ENCODE measurements at places on chromosomes 16 and 17. TPM values are rescaled to one million over a fixed set of nuclear protein-coding genes. Genes with fewer than 3 reads are reported as not detected.

DNA sequence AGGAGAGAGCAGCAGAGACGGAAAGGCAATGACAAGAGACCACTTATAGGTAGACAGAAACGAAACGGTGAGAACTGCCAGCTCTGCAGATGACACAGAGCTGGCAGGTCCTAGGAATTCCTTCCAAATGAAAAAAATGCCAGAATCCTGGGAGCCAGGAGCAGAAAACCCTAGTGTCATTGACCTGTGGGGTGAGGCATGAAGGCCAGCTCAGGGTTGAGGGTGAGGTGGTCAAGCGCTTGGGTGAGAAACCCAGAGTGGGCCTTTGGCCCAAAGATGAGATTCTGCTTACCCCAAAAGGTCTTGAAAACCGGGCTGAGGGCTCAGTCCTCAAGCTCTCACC is 9.2 kb downstream of the HIC1 start:
- peaks cover 3% of the 10 kb centered on the region for H3K36me3 ChIP-seq
- H3K4me1 ChIP-seq: peaks cover 36% of the 10 kb centered on the region
- no peak for DNase-seq
- no peak overlapping the region for H3K4me3 ChIP-seq
- peaks cover 23% of the 10 kb centered on the region for H3K27me3 ChIP-seq

DNA sequence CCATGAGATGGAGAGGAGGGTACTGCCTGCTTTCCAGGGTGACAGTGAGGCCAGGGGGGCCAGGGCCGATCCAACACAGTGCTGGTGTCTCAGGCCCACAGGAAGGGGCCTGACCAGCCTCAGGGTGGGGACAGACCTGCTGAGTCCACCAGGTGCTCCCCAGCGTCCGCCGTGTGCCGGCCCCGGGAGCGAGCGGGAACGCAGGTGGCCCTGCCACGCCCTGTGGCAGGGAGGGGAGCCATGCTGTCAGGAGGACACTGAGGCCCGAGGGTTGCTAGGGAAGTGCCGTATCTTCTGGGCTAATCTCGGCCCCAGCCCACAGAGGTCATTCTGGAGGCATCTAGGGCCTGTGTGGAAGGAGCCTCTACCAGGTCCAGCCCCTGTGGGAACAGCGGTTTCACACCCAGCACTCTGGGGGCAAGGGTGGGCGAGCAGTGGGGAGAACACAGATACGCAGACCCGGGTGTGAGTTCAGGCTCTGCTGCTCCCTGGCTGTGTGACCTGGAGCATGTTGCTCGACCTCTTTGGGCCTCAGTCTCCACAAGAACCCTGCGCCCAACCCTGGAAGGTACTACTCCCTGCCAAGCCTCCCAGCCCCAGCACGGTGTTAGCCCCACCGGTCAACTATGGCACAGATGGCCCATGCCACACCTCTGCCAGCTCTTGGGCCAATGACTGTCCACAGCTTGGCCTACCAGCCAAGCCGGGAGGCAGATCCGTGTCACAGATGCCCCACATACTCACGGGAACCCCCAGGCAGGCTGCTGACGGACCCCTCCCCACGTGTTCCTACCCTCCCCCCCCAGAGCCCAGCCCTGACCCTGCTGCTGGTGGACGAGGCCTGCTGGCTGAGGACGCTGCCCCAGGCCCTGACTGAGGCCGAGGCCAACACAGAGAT is 43.9 kb upstream of the ZC3H18 start:
- no peak overlapping the region for H3K27ac ChIP-seq
- no peaks in the 10 kb centered on the region for H3K27me3 ChIP-seq
- no peak overlapping the region for H3K4me3 ChIP-seq
- H3K36me3 ChIP-seq: peaks cover 6% of the 10 kb centered on the region
- peaks cover 6% of the 10 kb centered on the region for H3K4me1 ChIP-seq
- no peak for DNase-seq

DNA sequence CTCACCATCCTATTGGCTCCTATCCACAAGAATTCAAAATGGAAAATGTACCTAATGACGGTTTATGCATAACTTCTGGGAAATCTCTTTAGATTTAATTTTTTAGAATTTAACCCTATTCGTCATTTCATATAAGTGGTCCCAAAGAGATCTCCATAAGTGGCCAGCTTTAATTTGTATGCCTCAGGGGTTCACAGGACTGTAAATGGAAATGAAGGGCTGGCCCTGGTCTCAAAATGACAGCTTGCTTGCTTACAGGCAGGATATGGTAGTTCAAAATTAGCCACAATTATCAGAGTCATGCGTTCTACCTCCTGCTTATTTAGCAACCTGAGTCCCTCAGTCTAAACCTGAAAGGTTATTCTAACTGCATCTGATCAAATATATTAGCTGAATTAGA is 6.6 kb upstream of the NACA2 start:
- no peak overlapping the region for H3K4me3 ChIP-seq
- no peaks in the 10 kb centered on the region for H3K4me1 ChIP-seq
- no peak for DNase-seq
- no peaks in the 10 kb centered on the region for H3K36me3 ChIP-seq
- H3K27ac ChIP-seq: no peak overlapping the region

GRCh38 chr17:9199571-9200551 is 178.6 kb downstream of the NTN1 start:
- H3K4me1 ChIP-seq: peaks cover 15% of the 10 kb centered on the region
- no peak for DNase-seq
- no peaks in the 10 kb centered on the region for H3K27me3 ChIP-seq
- no peaks in the 10 kb centered on the region for H3K36me3 ChIP-seq
- no peak overlapping the region for H3K4me3 ChIP-seq

GRCh38 chr16:191831-192230 is 11.6 kb downstream of the HBQ1 start:
- no peaks in the 10 kb centered on the region for H3K27me3 ChIP-seq
- DNase-seq: no peak
- no peak overlapping the region for H3K4me3 ChIP-seq

GRCh38 chr16:64449506-64449905 is 672.4 kb downstream of the CDH11 start:
- H3K27me3 ChIP-seq: peaks cover 34% of the 10 kb centered on the region
- H3K27ac ChIP-seq: no peak overlapping the region
- no peak for DNase-seq
- no peaks in the 10 kb centered on the region for H3K36me3 ChIP-seq
- H3K4me1 ChIP-seq: peaks cover 62% of the 10 kb centered on the region
- H3K4me3 ChIP-seq: no peak overlapping the region

DNA sequence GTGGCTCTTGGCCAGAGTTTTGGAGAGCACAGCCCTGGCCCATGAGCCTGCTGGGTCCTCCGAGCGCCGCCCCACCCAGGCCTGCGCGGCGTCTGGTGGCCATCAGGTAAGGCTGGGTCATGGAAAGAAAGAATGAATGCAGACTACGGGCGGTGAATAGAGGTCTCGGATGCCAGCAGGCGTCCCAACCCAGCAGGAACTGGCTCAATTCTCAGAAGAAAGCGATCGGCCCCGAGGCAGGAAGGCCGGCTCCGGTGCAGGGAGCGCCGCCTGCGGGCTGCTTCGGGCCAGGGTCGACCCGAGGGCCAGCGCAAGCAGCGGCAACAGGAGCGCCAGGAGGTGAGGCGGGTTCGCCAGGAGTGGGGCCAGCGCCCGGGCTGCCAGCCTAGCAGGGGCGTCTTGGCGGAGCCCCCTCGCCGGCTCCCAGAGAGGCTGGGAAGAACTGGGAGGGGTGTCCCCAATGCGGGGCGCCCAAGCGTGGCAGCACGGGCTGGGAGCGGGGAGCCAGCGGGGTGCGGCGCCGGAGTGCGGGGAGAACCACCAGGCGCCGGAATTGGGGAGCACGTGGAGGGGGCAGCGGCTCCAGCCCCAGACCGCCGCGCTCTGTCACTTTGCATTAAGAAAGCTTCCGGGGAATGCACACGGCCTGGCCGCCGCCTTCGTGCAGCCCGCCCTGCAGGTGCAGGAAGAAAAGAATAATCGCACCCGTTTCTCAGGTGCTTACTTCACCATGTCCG is 7.1 kb upstream of the TMC5 start:
- H3K27ac ChIP-seq: peak overlapping the region; percentile 69
- peak overlapping the region; percentile 77 for H3K4me3 ChIP-seq

DNA sequence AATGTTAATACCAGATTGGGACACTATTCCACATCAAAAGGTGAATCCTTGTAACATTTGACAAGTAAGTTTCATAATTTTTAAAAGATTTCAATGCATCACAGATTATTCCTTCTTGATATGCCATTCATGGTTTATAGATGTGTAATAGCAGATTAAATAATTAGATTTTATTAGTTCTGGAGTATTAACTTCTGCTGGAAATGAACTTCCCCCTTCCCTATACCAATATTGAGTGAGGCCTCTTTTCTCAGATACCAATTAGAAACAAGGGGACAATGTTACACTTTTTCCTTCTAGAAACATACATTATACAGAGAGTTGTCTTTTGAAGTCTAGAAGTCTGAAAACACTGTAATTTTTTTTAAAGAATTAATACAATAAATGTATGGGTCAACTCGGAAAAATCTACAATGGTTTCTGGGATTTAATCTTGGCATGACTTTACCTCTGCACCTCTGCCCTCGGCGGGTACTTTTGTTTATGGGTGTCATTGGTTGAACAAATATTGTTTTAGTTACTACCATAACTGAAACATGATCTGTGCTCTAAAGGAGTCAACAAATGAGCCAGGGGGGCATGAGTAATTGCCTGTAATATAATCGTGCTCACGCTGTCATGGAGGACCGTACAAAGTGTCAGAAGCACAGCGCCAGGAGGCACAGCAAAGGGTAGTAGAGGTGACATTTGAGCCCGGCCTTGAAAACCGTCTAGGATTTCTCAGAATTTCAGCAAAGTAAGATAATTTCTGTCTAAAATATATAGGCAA is 8.2 kb downstream of the LRRC37B start:
- H3K27ac ChIP-seq: no peak overlapping the region
- H3K27me3 ChIP-seq: no peaks in the 10 kb centered on the region
- no peak for DNase-seq
- H3K36me3 ChIP-seq: peaks cover 11% of the 10 kb centered on the region

GRCh38 chr17:17532991-17533390 is 36.8 kb upstream of the RASD1 start:
- H3K27me3 ChIP-seq: no peaks in the 10 kb centered on the region
- DNase-seq: no peak
- H3K36me3 ChIP-seq: no peaks in the 10 kb centered on the region
- H3K4me1 ChIP-seq: peaks cover 5% of the 10 kb centered on the region

DNA sequence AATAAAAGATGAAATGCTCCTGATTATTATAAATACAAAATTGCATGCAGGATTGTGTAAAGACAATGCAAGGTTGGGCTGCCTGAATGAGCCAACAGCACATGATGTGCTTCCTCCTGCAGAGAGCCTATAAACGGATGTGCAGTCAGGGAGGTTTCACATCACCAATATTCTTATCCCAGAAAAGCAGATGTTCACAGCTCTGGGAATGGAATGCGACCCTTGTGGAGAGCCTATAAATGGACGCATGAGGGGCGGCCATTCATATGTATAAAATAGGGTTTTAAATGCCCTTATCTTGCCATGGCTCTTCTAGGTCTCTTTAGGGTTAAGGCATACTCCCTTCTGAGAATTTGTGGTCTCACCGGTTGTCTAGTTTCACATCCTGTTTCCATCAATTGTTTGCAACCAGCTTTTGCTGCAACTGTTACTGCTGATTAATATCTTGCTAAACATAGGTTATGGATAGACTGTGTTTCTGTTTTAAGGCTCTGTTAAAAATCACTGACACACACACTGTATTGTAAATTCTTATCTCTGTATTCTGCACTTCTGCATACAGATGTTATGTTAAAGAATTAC is 31.9 kb downstream of the SLFN11 start:
- peaks cover 13% of the 10 kb centered on the region for H3K36me3 ChIP-seq
- DNase-seq: no peak
- H3K27ac ChIP-seq: no peak overlapping the region
- peaks cover 6% of the 10 kb centered on the region for H3K4me1 ChIP-seq

- no peaks in the 10 kb centered on the region for H3K27me3 ChIP-seq
- H3K4me3 ChIP-seq: no peak overlapping the region
- H3K36me3 ChIP-seq: peaks cover 29% of the 10 kb centered on the region
- peaks cover 27% of the 10 kb centered on the region for H3K4me1 ChIP-seq
Observed at GRCh38 chr17:36590082-36590481, 1.6 kb upstream of the DHRS11 start.

DNA sequence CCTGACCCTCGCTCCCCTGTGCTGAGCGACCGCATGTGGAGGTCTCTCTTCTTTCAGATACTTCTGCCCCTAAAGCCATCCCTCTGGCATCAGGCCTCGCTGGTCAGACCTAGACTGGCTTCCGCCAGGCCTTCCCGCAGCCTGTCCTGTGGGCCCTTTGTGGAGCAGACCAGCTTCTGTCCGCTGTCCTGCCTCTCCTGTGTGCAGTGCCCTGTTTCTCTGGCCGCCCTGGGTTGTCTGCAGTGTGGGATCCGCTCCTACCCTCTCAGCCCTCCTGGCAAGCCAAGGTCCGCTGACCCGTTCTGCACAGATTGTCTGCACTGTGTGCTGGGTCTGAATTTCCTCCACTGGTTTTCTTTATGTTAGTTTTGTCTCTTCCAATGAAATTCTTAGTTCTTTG is 21.5 kb upstream of the MC1R start:
- no peak for DNase-seq
- H3K4me1 ChIP-seq: no peaks in the 10 kb centered on the region
- H3K36me3 ChIP-seq: peaks cover 25% of the 10 kb centered on the region

DNA sequence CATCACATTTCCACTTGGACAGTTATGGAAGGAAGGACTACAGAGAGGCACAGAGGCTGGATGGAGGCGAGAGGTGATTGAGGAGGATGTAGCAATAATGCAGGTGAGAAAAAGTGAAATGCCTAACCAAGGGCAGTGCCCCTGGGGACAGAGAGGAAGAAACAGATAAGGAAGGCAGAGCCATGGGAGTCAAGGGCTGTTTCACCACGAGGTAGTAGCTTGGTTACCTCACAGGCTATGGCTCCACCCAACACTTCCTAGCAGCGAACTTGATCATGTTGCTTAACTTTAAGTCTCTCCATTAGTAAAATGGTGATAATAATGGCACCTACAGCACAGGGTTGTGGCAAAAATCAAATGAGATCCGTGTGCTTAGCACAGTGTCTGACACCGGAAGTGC is 83.9 kb downstream of the YPEL2 start:
- no peak overlapping the region for H3K4me3 ChIP-seq
- H3K27ac ChIP-seq: no peak overlapping the region
- no peaks in the 10 kb centered on the region for H3K36me3 ChIP-seq
- no peaks in the 10 kb centered on the region for H3K4me1 ChIP-seq

GRCh38 chr17:82389379-82389778 is 17.8 kb downstream of the UTS2R start:
- DNase-seq: no peak
- no peaks in the 10 kb centered on the region for H3K36me3 ChIP-seq
- no peak overlapping the region for H3K27ac ChIP-seq
- H3K4me1 ChIP-seq: peaks cover 3% of the 10 kb centered on the region
- H3K4me3 ChIP-seq: no peak overlapping the region

The CCL8 gene
- not detected for total RNA-seq

The MLST8 gene
- 76.1 TPM for total RNA-seq

The KRT13 gene
- not detected for total RNA-seq

Measured in WTC11 (cell line).